ENCODE measurements at places on chromosomes 11 and 22.

GRCh38 chr22:47020166-47020565, 257.7 kb downstream of the TBC1D22A start:
- no peak for DNase-seq

GRCh38 chr11:18785411-18785810, 6.2 kb downstream of the PTPN5 start:
- DNase-seq, result no peak

DNA sequence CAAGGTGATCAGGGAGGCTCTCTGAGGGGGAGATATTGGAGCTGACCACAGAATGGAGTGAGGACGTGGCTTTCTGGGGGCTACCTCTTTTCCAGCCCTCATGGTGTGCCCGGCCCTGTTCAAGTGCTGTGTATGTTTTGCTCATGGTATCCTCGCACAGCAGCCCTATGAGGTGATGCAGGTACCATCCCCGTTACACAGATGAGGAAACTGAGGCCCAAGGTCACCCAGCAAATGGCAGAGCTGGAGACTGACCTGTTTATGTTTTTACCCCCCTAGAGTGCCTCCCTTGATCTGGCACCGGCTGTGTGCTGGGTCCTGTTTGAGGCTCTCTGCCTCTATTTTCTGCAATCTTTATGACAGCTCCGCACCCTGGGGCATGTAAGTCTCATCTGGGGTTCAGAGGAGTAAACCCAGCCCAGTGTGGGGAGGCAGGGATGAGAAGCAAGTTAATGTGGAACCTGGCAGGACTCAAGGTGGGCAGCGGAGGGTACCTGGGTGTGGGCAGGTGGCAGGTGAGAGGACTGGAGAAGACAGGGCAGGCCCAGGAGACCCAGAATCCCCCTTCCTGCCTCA, 20.8 kb downstream of the SGSM1 start:
- no peak for DNase-seq

GRCh38 chr22:21791635-21792625, 56.3 kb upstream of the YPEL1 start:
- DNase-seq, result no peak

DNA sequence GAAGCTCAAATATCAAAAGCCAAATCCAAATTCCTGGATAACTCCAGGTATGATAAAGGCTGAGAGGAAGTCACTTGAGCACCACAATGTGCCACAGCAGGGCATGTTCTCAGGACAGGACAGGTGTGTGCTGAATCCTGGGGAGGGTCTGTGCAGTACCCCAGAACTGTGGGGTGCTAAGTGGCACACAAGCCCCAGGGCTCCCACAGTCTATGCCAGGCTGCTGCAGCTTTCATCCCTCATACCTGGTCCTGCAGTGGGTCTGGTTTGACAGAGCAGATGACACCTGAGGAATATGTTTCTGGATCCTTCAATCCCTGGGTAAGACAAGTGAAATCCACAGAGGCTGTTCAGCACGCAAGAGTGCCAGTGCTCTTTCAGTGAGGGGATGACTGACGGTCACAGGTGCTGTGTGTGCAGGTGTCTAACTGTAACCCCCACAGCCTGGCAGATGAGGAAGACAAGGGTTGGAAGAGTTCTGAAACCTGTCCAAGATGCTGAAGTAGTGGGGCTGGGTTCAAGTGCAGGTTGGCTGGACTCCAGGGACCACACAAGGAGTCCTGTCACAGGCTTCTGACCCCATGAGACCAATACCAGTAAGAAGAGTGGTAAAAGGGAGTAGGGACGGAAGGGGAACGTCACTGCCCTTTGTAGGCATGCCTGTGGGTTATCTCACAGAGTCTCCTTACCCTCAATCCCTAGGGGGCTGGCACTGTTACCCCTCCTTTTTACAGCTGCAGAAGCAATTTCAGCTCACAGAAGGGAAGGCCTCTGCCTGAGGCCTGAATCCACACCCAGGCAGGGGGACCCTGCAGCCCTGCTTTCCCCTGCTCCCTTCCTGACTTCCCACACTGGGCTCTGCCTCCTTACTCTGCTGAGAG, 14.1 kb downstream of the SERPIND1 start:
- DNase-seq, result no peak

DNA sequence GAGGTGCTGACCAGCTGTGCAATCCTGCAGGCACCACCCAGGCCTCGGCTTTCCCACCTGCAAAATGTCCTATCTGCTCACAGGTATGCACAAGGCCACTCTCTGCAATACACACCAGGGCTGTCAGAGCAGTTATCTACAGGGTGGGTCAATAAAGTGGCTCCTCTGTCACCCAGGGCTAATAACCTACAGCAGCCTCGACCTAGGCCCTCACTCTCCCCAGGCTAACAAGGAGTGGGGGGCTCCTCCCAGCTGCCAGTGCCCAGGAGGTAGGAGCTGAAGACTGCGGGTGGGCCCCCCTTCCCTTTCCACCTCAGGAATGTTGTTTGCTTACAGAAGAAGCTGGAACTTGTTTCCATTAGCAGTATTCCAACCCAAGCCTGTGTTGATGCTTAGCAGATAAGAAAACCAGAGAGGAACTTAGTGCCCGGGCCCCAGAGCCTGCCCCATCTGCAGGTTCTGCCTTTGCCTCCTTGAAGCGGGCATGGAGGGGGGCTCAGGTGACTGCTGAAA, 26.8 kb downstream of the MYH9 start:
- no peak for DNase-seq

DNA sequence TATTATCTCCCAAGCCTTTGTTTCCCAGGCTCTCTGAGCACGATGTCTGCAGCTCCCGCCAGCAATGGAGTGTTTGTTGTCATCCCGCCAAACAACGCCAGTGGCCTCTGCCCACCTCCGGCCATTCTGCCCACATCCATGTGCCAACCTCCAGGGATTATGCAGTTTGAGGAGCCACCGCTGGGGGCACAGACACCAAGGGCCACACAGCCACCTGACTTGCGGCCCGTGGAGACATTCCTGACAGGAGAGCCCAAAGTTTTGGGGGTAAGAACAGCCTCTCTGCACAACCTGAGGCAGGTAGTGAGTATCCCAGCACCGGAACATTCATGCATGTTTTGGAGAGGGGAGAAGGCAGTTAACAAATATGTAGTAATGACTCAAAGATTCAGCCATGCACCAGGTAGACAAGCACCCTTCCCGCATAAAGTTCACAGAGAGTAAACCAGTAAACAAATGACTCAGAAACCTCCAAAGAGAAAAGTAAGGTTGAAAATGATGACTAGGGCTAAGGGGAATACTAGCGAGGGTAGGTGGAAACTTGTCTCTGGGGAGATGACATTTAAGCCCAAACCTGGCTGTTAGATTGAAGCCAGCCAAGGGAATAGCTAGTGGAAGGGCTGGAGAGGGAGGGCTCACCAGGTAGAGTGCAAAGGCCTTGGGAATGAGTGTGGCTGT, 7.2 kb downstream of the MS4A15 start:
- DNase-seq, result no peak
